ENCODE measurements at places on chromosomes 11 and 22. TPM values are rescaled to one million over a fixed set of nuclear protein-coding genes. Genes with fewer than 3 reads are reported as not detected.

BBOX1 gene
- not detected for total RNA-seq

LRP4 gene
- 22.1 TPM for total RNA-seq

PANX3 gene
- total RNA-seq, result not detected

DNA sequence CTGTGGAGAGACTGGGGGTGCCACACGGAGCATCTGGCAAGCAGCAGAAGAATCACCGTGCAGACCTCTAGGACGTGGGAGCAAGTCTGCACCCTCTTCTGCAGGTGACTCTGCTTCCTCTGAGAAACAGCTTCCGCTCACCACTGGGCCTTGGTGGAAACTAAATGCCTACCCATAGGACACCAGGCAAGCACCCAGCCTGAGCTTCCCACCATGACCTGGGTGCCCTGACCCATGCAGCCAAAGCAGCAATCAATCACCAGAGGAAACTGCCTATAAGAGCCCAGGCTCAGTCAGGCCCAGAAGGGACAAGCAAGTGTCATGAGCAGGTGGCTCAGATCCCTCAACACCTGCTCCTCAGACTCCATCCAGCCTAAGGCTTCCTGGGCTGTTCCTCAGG lies 63.4 kb downstream of the IGLL5 start:
- H3K27me3 ChIP-seq, result peaks cover 20% of the 10 kb centered on the region
- no peak overlapping the region for H3K27ac ChIP-seq
- no peaks in the 10 kb centered on the region for H3K36me3 ChIP-seq
- no peak overlapping the region for H3K4me3 ChIP-seq

- H3K27me3 ChIP-seq, result no peaks in the 10 kb centered on the region
- DNase-seq, result no peak
- H3K27ac ChIP-seq, result no peak overlapping the region
- H3K4me1 ChIP-seq, result no peaks in the 10 kb centered on the region
- no peaks in the 10 kb centered on the region for H3K36me3 ChIP-seq
- H3K4me3 ChIP-seq, result no peak overlapping the region
Measured at GRCh38 chr11:111413849-111414248, 34.8 kb upstream of the POU2AF1 start.

Data from H1 (cell line).